Colonic mucosa (tissue), 4 donors: ENCODE measurements at places on chromosomes 1 and 21. TPM values are rescaled to one million over a fixed set of nuclear protein-coding genes. Genes with fewer than 3 reads are reported as not detected.
A peak's percentile ranks its signal among the peaks of the same experiment; 100 is the strongest.

- H3K4me3 ChIP-seq: no peak overlapping the region
- no peak for DNase-seq
- no peaks in the 10 kb centered on the region for H3K36me3 ChIP-seq
- H3K4me1 ChIP-seq: no peaks in the 10 kb centered on the region
Measured at GRCh38 chr1:233796146-233796783, 108.2 kb upstream of the SLC35F3 start.

DNA sequence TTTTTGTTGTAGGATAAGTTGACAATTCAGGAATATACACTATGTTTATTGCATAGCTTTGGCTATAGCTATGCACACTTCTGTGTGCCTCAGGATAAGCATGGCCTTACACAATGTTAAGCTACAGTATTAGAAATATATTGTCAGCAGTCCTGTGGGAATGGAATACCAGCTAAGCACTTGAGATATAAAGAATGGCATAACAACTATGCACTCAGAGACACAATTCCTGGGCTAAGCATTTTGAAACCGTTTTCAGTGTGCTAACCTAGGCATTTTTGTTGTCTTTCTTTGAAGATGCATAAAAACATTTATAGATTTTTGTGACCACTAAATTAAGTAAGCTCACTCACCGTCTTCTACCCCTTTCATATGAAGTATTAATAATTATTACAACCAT, 46.8 kb downstream of the TMPRSS15 start:
- no peak overlapping the region for H3K4me3 ChIP-seq
- H3K27ac ChIP-seq: no peak overlapping the region
- H3K27me3 ChIP-seq: no peaks in the 10 kb centered on the region
- no peaks in the 10 kb centered on the region for H3K36me3 ChIP-seq
- no peaks in the 10 kb centered on the region for H3K4me1 ChIP-seq

DNA sequence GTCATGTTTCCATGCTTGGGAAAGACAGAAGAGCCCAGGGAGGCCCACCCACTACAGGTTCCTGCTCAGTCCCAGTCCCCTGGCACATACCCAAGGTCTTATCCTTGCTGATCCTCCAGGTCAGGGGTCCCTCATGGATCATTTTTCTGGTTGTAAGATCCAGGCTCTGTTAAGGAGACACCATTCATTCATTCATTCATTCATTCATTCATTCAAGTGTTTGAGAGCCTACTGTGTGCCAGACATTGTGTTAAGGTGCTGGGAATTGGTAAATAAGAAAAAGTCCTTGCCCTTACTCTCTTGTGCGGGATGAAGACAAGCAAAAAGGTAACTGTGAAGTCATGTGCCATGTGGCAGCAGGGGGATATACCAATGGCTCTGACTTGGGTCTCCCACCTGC, 23.8 kb downstream of the LRRC71 start:
- no peaks in the 10 kb centered on the region for H3K4me1 ChIP-seq
- no peak overlapping the region for H3K27ac ChIP-seq
- H3K4me3 ChIP-seq: no peak overlapping the region
- DNase-seq: no peak
- no peaks in the 10 kb centered on the region for H3K27me3 ChIP-seq

DNA sequence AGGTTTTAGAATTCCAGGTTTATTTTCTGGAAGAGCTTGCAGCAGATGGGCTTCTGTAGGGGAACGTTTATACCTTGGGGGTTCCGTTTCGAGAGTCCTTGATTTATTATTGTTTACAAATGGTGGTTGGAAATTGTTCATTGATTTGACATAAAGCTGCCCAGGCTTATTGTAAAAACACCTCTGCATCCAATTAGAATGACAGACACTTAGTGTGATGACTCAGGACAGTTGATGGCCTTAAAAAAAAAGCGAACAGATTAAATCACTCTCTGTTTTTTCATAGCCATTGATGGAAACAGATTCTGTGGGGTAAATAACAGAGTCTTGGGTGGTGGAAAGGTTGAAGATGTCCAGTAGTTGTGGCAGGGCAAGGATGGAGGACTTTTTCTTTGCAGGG, 35.4 kb downstream of the GALNT2 start:
- no peak overlapping the region for H3K4me3 ChIP-seq
- H3K4me1 ChIP-seq: peaks cover 25% of the 10 kb centered on the region
- H3K36me3 ChIP-seq: no peaks in the 10 kb centered on the region
- no peak for DNase-seq
- no peak overlapping the region for H3K27ac ChIP-seq
- H3K27me3 ChIP-seq: no peaks in the 10 kb centered on the region

DNA sequence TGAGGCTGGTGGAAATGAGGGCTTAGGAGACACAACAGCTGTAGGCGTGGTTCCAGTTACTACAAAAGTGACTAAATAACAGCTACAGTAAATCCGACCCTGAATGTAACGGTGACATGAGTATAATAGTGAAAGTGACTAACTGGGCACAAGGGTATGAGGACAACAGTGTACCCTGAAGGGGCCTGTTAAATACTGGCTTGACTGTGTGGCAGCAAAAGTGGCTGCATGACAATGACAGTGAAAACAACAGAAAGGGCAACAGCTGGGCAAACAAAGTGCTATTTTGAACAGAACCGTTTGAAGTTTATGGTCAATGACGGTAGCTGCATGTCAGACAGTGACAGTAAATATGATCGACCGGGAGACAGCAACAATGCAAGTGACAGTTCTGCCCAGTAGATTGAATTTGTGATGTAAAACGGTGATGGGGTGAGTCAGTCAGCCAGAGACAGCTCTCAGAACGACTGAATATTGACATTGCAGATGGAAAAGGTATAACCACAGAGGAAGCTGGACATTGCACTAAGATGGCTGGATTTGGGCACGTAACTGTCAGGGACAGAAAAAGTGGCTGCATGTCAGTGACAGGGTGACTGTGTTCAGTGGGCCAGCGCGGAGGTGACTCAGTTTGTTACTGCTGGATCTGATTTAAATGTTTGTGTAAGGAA, 1.2 kb upstream of the ZBTB40 start:
- H3K4me1 ChIP-seq: peaks cover 7% of the 10 kb centered on the region
- H3K4me3 ChIP-seq: no peak overlapping the region
- no peak for DNase-seq
- peak overlapping the region; percentile 91 for H3K27ac ChIP-seq
- no peaks in the 10 kb centered on the region for H3K36me3 ChIP-seq

DNA sequence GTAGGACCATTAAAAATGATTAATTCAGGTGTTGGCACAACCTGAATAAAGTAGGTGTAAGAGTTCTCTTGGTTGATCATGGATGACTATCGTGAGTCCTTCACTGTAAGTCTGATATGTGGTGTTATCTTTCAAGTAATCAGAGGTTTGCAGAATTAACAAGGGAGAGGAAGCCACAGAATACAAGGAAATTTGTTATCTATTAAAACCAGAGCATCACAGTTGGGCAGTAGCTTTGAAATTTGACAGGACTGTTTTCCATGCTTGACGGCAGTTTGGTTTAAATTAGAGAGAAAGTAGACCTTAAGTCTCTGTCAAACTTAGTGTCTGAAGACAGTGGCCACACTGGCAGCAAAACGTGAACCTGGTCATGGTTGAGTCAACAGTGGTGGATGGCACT, 139.5 kb upstream of the KCNK2 start:
- H3K4me3 ChIP-seq: no peak overlapping the region
- H3K27ac ChIP-seq: no peak overlapping the region
- H3K36me3 ChIP-seq: no peaks in the 10 kb centered on the region
- no peak for DNase-seq

CRB1 gene
- 0.17 TPM for total RNA-seq

C1orf185 gene
- not detected for total RNA-seq
